Aorta (tissue), 5 donors: ENCODE measurements at places on chromosomes 1 and 21.
A peak's percentile ranks its signal among the peaks of the same experiment; 100 is the strongest.

- DNase-seq = peak; percentile 38
Observed at GRCh38 chr21:46124083-46124925, 26.4 kb downstream of the COL6A2 start.

DNA sequence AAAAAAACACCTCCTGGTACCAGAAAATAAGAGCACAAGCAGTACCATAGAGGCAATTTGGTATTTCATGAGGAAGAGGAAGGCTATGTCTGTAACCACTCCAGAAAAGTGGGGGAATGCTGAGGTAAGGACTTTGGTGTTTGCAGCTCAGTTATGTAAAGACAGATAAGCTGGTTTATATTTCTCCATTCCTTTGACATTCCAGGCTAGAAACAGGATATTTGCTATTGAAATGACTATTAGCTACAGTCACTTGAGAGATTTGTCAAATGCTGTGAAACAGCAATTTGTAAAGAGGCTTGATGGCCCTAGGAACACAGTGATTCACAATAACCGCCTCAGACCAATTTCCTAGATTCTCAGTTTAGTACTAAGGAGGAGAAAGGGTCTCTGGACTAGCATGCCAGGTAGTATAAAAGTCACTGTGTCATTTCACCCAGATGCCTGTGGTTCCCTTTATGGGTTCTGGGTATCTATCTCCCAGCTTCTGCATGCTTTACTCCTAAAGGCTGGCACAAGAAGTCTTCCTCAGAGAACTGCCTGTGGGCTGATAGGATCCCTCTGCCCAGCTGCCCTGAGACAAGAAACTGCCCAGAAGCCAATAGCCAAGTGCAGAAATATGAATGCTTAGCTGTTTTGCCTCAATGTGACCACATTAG, 80.5 kb downstream of the VCAM1 start:
- no peak for DNase-seq

DNA sequence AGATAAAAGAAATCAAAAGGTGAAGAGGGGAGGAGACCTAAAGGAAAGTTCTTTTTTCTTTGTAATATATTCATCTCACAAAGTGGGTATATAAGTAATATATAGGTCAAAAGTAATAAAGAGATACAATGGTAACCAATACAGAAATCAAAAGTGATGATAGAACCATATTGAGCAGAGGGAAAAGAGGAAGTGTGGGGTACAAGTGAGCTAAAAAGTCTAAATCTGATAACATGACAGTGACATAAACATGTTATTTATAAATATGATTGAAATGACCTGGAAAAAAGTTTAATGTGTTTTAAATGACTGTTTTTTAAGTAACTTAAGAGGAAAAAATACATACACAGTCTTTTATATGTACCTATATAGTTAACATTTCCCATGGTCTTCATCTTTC, 70.5 kb downstream of the MRPL39 start:
- no peak for DNase-seq

- DNase-seq = no peak
Observed at GRCh38 chr1:229759037-229759435, 133.0 kb downstream of the URB2 start.

GRCh38 chr1:68745451-68745850, 248.6 kb upstream of the DEPDC1 start:
- DNase-seq = no peak
